SW 1271 (cell line): ENCODE measurements at places on chromosomes 13 and 19.
A peak's percentile ranks its signal among the peaks of the same experiment; 100 is the strongest.

GRCh38 chr13:53340505-53341143 is 312.0 kb downstream of the OLFM4 start:
- no peak for DNase-seq

GRCh38 chr13:23776698-23777574 is 112.3 kb downstream of the MIPEP start:
- no peak for DNase-seq

- no peak for DNase-seq
These were observed 1.2 kb downstream of the KCNRG start for GRCh38 chr13:50016444-50016843.

DNA sequence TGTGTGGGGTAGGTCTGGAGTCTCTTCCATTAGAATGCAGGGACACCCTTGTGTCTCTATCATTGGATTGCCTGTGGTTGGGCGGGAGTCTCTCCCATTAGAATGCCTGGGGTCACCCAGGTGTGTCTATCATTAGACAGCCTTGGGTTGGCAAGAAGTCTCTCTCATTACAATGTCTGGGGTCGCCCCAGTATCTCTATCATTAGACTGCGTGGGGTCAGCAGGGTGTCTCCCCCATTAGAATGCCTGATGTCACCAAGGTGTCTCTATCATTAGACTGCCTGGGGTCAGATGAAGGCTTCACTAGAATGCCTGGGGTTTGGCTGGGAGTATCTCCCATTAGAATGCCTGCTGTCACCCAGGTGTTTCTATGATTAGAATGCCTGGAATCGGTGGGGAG is 1539.0 kb downstream of the UQCRFS1 start:
- DNase-seq: no peak

DNA sequence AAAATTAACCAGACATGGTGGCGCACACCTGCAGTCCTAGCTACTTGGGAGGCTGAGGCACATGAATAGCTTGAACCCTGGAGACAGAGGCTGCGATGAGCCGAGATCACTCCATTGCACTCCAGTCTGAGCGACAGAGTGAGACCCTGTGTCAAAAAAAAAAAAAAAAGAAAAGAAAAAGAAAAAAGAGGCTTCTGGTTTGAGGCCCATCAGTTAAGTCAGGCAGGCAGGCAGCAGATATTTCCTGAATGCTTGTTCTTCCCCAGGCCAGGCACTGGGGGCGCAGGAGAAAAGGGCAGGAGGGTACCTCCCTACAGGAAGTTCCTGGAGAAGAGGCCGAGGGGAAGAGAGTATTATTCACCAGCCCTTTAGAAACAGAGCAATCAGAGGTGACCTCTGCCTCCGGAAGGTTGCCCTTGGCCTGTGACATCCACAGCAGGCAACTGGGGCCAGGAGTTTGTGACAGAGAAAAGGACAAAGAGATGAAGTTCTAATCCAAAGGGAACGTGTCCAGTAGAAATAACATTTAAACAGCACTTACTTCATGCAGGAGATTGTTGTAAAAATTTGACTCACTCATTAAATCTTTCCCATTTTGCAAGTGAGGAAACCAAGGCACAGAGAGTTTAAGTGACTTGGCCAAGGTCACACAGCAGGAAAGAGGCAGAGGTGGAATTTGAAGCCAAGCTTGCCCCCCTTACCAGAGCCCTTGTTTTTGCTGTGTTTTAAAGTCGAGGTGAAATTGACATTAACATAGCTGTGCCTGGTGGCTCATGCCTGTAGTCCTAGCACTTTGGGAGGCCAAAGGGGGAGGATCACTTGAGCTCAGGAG is 4.3 kb upstream of the RLN3 start:
- DNase-seq: peak; percentile 80

- no peak for DNase-seq
These were observed 69.7 kb downstream of the RASA3 start for GRCh38 chr13:114062754-114063153.

DNA sequence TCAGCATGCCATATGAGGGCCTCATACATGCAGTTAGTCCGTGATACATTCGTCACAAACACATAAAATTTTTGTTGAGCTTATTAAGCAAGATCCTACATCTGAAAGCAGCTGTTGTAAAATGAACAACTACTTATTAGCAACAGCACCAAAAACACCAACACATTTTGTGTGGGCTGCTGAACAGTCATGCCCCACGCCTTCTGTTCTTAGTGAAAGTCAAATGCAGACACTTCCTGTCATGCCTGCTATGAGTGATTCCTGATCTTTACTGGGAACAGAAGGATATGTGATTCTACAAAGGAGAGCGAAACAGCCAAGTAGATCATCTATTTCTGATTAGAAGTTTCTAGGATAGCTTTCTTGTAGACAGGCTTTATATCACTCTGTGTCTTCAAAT is 4.2 kb upstream of the B3GLCT start:
- DNase-seq: no peak

DNA sequence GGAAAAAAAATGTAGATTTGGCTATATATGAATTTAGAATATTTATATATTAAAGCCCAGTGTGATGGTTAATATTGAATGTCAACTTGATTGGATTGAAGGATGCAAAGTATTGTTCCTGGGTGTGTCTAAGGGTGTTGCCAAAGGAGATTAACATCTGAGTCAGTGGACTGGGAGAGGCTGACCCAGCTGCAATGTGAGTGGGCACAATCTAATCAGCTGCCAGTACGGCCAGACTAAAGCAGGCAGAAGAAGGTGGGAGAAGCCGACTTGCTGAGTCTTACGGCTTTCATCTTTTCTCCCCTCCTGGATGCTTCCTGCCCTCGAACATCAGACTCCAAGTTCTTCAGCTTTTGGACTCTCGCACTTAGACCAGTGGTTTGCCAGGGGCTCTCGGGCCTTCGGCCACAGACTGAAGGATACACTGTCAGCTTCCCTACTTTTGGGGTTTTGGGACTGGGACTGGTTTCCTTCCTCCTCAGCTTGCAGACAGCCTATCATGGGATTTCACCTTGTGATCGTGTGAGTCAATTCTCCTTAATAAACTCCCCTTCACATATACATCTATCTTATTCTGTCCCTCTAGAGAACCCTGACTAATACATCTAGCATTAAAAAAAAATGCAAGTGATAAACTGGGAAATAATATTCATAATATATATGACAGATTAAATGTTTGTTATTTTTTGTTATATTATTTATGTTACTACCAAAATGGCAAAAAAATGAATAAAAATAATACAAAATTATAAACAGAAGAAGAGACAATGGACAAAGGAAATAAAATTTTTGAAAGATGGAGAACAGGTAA is 122.4 kb downstream of the DLEU7 start:
- no peak for DNase-seq

DNA sequence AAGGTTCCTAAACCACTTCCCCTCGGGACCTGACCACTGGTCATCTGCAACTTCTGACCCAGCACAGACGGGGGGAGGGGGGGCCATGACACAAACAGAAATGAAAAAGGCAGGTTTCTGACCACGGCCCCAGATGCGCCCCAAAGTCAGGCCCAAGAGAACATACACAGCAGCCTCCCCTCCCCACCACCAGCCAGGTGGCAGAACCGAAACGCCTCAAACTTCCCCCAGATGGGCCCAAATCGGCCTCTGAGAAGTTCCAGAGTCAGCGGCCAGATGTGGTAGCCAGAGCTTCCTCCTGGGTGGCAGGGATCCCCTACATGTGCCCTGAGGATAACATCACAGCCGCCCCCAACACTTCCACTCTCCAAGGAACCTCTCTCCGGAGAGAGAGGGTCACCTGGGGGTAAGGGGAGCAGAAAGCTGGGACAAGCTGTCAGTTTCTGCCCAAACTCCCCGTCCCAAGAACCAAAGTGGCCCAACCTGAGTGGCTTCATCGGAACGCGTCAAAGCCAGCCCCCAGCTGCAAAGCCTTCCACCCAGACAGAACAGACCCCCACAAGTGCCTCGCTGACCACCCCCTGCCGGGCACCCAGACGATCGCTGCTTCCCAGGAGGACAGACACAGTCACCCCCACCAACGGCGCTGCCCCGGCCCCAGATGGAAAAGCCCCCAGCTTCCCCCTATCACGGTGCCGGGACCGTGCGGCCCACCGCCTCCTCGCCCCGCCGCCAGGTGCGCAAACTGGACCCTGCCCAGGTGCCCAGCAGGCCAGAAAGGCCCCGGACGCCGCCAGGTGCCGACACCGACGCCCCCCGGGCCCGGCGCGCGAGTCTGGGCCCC is 800 bp downstream of the ELL start:
- DNase-seq: no peak

DNA sequence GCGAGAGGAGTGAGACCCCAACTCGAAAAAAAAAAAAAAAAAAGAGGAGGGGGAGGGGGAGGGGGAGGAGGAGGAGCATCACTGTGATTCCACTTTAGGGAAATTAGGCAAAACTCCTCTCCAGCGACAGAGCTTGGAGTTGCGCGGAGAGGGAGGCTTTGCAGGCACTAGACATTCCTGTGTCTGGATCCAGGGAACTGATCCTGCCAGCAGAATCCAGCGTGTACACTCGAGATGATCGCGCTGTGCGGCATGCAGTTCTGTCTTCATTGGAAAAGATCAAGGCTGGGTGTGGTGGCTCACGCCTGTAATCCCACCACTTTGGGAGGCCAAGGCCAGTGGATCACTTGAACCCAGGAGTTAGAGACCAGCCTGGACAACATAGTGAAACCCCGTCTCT is 29.6 kb upstream of the KLF2 start:
- no peak for DNase-seq

- peak; percentile 86 for DNase-seq
These were observed at the start of gene KASH5 for GRCh38 chr19:49387936-49388372. Gene KASH5 (plus strand): TSS chr19:49388249. CDS start chr19:49390884, 2,635 bp downstream.

DNA sequence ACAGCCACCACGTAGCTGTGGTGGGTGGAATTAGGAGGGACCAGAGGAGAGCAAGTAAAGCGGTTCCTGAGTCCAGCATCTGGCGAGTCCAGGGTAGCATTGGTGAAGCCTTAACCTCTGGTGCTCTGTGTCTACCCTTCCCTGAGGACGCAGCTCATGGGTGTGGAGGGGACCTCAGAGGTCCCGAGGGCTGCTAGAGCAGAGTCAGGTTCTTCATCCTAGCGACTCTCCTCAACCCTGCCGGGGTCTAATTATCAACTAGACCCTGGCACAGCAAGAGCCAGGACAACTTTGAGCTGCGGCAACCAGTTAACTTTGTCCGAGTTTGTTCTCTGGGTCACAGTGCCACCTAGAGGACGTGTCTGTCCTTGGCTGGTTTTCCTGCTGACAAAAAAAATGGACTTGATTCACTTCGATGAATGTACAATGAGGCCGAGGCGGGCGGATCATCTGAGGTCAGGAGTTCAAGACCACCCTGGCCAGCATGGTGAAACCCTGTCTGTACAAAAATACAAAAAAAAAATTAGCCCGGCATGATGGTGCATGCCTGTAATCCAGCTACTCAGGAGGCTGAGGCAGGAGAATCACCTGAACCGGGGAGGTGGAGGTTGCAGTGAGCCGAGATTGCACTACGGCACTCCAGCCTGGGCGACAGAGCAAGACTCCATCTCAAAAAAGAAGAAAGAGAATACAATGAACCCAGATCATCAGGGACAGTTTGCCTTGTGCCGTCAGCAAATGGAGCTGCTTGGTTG is 25.0 kb downstream of the TSSK6 start:
- peak; percentile 66 for DNase-seq

DNA sequence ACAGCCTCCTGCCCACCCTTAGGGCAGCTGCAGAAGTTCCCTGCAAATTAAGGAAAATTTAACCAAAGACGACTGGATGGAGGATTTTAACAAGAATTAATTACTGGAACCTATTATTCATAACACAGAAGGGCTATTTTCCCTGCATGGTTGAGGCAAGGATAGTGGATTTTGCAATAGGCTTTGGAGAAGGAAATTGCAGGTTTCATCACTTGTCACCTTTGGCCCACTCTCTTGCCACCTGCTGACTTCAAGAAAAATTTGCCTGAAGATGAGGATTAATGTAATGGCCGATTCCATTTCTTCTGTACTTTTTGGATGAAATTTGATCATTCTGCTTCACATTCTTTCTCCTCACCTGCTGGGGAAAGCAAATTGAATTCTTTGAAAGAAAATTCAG is 261.7 kb downstream of the FGF9 start:
- DNase-seq: no peak

- no peak for DNase-seq
These were observed 16.1 kb downstream of the PCDH8 start for GRCh38 chr13:52832313-52832712.

- DNase-seq: no peak
These were observed 15.2 kb upstream of the THSD1 start for GRCh38 chr13:52421216-52421615.

DNA sequence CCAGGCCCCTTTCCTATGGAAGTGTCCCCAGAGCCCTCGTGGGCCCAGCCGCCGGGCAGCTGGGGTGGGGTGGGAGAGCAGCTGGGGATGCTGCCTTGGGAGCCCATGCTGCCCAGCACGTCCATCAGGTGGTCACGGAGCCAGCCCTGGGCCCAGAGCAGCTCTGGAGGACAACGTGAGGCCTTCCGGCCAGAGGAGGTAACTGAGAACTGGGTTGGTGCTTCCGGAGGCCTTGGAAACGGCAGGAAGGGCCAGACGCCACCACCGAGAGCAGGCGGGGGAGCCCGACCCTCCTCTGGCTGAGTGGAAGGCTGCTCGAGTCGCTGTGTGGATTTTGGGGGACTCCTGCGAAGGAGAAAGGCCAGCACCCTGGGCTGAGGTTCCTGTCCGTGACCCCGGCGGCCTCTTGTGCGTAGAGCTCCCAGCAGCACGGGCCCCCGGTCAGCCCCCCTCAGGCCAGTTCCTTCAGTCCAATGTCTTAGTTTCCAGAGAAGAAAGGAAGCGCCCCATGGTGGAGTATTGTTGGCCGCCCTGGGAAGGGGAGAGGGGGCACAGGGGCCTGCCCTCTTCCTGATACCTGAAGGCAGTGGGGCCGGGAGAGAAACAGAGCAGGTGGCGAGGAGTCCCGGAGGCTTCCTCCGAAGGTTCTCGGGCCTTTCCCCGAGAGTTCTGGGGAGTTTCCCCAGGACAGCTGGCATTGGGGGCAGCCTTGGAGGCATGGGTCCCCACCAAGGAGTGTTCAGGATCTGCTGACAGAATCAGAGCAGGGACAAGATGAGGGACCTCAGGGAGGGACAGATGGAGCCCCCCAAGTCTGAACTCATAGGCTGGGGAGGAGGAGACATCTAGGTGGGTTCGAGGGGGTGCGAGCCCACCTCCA is 68.8 kb downstream of the MLLT1 start:
- no peak for DNase-seq

GRCh38 chr13:110301606-110302553 is 5.1 kb downstream of the COL4A1 start:
- DNase-seq: no peak

GRCh38 chr19:9054765-9055164 is 32.1 kb upstream of the OR1M1 start:
- DNase-seq: no peak

DNA sequence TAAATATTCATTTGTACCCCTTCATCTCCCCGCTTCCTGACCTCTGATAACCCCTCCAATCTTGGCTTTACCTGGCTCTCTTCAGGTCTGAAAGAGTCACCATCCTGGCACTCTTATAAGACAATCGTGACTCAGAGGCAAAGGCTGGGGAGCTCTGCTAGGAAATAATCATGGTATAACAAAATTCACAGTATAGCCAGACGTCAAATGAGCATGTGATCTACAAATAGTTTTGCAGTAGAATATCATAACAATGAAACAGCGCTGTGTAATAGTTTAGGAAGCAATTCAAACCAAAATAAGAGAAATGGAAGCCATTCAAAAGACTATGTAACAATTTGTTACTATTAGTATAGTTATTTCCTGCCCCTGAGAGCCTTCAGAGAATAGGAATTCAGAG is 34.2 kb downstream of the RXFP2 start:
- DNase-seq: no peak
